ENCODE measurements at places on chromosomes 6 and 20. TPM values are rescaled to one million over a fixed set of nuclear protein-coding genes. Genes with fewer than 3 reads are reported as not detected.

GRCh38 chr20:14264869-14265268, 72.5 kb downstream of the FLRT3 start:
- no peak for DNase-seq

DNA sequence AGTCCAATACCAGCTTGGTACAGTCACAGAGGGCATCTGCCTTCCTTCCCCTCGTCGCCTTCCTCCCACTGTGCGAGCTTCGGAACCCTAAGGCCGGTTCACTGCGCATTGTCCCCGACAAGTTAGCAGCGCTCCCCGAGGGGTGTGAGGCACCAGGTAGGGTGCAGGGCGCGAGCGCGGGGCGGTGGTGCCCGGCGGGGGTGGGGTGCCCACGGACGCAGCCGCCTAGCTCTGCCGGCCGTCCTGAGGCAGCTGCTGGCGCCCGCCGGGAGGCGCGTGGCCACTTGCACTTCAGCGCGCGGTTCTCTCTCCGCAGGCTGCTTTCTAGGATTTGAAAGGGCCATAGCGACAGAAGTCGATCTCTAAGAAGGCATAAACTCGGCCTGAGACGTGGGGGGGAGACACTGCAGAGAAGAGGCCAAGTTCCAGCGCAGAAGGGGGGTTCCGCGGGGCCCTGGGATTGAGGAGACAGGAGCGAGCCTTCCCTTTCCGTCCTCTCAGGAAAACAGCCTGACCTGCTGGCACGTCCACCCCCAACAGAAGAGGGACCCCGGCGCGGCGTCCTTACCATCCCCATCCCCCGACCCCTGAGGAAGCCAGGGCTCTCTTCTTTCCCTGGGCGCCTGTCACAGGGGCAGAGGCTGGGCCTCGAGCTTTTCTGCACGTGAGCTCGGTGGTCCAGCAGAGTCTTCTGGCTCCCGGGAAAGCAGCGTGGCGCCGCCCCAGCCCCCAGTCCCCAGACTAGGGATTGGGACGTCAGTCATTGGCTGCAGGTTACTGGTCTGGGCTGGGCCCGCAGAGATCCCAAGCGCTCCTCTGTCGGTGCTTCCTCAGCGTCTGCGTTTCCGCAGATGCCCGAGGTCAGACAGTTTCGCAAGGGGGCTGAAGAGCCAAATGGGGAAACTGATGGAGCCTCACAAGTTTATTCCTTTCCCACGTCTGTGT, 15.6 kb upstream of the PRDM13 start:
- DNase-seq = no peak

GRCh38 chr20:56826306-56826704, 197.2 kb downstream of the TFAP2C start:
- no peak for DNase-seq

GRCh38 chr6:142374965-142375733, 73.3 kb downstream of the ADGRG6 start:
- no peak for DNase-seq

DNA sequence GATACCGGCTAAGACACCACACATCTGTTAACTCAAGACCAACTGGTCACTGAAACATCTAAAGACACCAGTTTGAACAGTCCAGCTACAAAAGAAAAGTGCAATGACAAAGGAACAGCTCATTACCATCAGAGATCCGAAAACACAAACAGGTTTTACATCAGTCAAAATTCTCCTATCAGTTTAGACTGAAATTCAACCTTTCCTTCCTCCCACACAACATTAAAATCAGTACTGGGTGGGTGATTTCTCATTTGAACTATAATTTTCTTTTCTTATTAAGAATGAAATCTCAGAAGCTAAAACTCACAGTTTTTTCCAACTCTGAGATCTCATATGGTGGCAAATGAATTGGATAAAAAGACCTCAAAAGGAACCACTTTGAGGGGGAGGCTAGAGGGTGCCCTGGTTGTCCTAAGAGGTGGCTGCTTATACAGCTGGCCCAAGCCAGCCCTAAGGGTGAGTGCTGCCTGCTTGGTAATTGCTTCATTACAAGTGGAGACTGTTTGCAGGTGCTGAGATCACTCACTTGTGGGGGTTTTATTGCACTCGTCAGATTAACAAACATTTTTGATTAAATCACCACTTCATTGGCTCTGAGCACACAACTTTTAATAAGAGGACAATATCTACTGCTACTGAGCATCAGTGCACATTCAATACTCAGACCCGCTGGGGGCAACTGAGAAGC, 4.3 kb downstream of the CCDC167 start:
- DNase-seq = no peak

Gene PPP1R14C
- polyA plus RNA-seq = 55.8 TPM

- no peak for DNase-seq
Observed at GRCh38 chr20:26208296-26209091, 511.8 kb upstream of the ZNF337 start.

- no peak for DNase-seq
Observed at GRCh38 chr20:58056021-58056591, 172.3 kb downstream of the ANKRD60 start.

Gene RCAN2
- 4.7 TPM for polyA plus RNA-seq

GRCh38 chr6:30998785-30999184, 11.5 kb upstream of the MUC22 start:
- DNase-seq = no peak

GRCh38 chr6:131003488-131004386, 59.3 kb downstream of the EPB41L2 start:
- DNase-seq = peak; percentile 65

- DNase-seq = no peak
Observed at GRCh38 chr20:61868466-61869090, 197.1 kb downstream of the TAF4 start.

Gene MLN
- polyA plus RNA-seq = not detected

DNA sequence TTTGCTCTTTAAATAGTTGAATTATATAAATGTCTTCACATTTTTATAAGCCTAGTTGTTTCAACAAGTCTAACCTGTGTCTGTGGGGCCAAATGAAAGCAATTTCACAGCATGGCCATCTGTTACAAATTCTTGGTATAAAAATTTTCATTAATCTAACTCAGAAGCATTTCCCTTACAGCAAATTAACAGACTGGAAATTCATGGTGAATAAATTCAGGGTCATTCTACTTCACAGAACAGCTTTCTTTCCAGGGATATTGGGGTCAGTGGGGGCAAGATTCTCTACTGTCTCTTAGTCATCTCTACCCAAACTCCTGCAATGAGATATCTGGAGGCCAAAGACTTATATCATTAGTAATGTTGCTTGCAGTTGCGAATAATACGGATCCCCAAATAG, 352.1 kb downstream of the MMUT start:
- no peak for DNase-seq

DNA sequence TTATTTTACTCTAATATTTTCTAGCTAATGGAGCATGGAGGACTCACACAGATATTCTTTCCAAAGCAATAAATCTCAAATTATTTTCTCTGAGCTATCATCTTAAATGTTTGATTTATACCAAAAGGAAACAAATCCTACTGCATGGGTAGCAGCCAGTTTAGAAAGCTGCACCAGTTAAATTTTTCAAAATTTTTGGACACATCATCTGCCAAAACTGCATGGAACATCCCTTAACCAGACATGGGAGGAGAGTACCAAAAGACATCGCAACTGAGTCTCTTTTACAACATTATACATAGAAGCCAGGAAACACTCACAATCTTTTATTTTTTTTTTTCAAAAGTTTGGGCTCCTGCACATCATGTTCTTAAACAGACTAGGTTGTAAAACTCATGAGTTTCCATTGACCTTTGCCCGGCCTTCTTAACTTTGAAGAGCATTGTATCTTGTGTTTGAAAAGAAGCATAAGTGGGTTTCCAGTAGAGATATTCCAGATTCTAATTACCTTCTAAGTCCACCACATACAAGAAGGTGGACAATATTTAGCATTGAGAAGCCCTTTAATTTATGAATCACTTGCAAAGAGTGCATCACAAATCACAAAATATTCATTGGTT, 87.7 kb upstream of the HMGCLL1 start:
- peak; percentile 48 for DNase-seq

GRCh38 chr20:53636540-53637097, 43.0 kb upstream of the ZNF217 start:
- no peak for DNase-seq

Gene GPLD1
- 2.5 TPM for polyA plus RNA-seq

GRCh38 chr6:33925936-33926335, 122.1 kb upstream of the MLN start:
- no peak for DNase-seq

Gene IFT52
- polyA plus RNA-seq = 23.4 TPM

DNA sequence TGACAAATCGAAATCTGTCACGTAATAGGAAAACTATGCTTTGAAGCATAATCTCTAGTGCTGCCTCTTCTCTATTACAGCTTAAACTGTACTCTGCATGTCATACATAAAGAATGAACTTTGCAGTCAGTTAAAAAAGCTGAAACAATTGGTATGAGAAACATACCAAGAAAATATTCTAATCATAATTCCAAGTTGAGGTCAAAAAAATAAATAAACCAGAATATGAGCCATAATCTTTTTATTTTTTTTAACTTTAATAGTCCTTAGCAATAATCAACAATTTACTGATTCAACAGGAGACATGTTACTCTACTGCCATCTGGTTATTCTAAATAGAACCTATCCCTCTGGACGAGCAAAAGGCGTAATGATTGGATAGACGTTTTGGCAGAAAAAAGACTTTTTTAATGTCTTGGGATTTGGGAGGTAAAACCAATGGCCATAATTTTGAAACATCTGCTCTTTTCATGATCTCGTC, 224.4 kb upstream of the FLRT3 start:
- DNase-seq = peak; percentile 67

DNA sequence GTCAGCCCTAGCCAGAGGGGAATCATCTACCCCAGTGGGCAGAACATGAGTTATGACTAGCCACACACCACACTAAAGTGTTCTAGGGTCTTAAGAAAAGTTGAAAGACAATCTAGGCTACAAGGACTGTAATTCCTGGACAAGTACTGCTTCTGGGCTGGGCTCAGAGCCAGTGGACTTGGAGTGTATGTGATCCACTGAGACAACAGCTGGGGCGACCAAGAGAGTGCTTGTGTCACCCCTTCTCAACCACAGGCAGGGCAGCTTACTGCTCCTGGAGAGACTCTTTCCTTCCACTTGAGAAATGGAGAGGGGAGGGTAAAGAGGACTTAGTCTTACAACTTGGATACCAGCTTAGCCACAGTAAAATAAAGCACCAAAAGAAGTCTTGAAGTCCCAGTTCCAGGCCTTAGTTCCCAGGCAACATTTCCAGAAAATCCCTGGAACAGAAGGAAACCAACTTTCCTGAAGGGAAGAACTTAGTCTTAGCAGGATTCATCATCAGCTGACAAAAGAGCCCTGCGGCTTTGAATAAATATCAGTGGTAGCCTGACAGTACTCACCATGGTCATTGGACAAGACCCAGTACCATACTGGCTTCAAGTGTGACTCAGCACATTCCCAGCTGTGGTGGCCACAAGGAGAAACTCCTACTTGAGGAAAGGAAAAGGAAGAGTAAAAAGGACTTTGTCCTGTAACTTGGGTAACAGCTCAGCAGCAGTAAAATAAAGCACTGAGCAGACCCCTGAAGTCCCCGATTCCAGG, 355.1 kb upstream of the ADGRB3 start:
- no peak for DNase-seq

Gene SYTL3
- polyA plus RNA-seq = 9.5 TPM

DNA sequence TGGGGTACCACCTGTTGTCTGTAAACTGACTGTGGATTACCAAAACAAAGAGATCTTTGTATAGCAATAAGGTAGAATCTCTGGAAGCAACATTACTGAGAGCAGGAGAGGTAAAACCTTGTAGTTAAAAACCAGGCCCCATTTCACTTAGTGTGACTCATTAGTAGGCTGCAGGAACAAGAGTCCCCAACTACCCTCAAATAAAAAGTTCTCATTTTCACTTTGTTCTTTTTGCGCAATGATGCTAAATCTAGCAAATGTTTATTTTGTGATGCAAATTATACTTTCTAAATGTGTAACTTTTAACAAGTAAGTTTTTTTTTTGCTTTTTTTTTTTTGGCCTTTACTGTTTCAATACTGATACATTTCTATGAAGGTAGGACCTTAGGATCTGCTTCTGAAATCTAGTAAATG, 67.1 kb downstream of the ESF1 start:
- DNase-seq = no peak

Gene PI16
- polyA plus RNA-seq = 13.6 TPM

Gene TAGAP
- 1.0 TPM for polyA plus RNA-seq

Gene PTCRA
- not detected for polyA plus RNA-seq

GRCh38 chr6:168167431-168168315, 88.7 kb upstream of the FRMD1 start:
- DNase-seq = no peak

GRCh38 chr20:57749131-57749690, 39.4 kb upstream of the PMEPA1 start:
- DNase-seq = no peak

Gene SPDEF
- 0.14 TPM for polyA plus RNA-seq

GRCh38 chr6:149393002-149393679, 6.9 kb upstream of the SUMO4 start:
- no peak for DNase-seq

GRCh38 chr6:104229057-104229456, 630.7 kb downstream of the HACE1 start:
- DNase-seq = no peak

GRCh38 chr6:87277123-87277522, 45.3 kb upstream of the SMIM8 start:
- no peak for DNase-seq

GRCh38 chr20:1734269-1734858, 76.8 kb upstream of the SIRPG start:
- DNase-seq = no peak

Gene RAB32
- 11.9 TPM for polyA plus RNA-seq

Gene MBOAT1
- polyA plus RNA-seq = 3.8 TPM

- no peak for DNase-seq
Observed at GRCh38 chr20:45892828-45893500, 1.8 kb downstream of the CTSA start.

DNA sequence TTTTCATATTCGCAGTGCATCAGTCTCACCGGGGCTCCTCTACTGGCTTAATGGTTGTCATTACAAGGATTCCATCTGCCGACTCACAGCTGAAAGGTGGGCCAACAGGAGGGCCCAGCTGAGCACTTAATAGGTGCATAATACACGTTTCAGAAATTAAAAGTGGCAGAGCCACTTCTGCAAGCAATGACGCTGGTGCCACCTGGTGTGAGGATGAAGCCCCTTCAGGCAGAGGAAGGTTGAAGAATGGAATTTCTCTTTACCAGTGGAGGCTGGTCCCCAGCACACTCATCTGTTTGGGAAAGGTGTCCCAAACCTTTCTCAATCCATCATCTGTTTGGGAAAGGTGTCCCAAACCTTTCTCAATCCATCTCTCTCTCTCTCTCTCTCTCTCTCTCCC, 8.2 kb upstream of the STMND1 start:
- DNase-seq = no peak

Gene RAET1L
- polyA plus RNA-seq = not detected

DNA sequence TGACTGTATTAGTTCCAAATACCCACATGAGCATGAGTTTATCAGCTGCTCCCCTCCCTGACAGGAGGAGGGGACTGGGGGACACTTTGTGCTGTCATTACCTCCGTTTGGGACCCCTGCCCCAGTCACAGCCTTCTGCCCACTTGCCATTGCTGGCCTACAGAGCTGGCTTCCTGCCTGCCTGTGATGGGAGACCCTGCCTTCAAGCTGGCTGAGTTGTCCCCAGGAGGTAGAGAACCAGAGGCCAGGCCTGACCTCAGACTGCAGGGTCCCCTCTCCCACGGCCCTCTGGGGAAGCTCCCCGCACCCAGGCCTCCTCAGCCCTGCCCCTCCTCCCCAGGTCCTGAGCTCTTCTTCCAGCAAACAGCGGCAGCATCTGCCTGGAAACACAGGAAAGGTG, 105.5 kb downstream of the JPH2 start:
- no peak for DNase-seq

All from forelimb muscle (tissue), 1 donor.